NCI-H446 treated with DMSO at 0.1 percent for 48 hours (cell line): ENCODE measurements at places on chromosomes 11 and 22.

DNA sequence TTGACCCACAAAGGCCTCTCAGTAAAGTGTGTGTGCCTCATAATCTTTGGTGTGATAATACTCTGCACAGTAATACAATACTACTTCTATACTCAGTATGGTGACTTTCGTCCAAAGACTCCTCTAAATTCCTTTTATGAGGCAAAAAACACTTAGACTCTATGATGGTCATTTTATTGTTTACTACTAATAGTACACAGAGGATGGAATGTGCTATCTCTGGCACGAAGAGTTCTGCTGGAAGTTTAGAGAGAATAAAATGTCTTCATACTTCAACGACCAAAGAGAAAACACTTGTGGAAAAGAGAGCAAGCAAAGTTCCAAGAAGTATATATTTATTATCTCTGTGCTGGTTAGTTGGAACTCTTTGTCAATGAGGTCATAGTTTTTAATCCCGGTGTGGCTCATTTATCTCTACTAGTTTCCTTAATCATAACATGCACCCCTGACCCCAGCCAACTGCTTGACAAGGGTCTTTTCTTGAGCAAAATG lies 7.5 kb upstream of the CSTF3 start:
- DNase-seq, result no peak

DNA sequence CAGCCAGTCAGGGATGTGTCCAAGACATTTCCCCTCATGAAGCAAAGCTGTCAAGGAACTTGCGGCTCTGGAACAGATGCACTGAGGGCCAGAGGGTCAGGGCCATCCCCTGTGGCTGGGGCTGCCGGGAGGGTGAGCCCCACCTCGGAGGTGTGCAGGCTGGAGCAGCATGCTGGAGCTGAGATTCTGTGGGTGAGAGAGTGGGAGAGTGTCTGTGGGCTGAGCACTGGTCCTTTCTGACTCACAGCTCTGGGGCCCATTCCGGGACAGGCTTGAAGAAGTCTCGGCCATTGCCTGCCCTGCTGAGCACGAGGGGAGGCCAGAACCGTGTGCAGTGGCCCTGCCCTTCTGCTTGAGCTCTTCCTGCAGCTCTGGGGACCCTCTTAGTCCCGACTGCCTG lies 2.1 kb downstream of the OMP start:
- DNase-seq, result no peak

DNA sequence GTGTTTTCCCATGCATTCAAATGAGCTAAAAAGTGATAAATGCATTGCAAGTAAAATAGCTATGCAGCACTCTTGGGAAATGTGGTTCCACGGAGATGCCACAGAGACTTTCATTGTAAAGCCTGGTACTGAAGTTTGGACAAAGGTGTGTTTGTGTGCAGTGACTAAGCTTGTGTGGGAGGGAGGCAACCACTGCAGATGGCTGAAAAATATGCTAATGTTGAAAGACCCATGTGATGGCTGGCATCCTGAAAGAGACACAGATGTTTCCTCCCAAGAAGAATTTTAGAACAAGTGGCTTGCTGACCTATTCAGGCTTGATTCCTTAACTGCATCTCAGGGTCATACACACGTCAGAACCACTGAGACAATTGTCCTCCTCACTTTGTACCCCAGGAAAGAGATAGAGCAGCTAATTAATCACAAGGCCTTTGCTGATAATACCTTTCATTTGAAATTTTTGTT lies 73.8 kb downstream of the FAM76B start:
- DNase-seq, result no peak

GRCh38 chr11:16806791-16807190 lies 68.3 kb downstream of the C11orf58 start:
- peak; percentile 65 for DNase-seq

- no peak for DNase-seq
Observed at GRCh38 chr22:48945621-48946458, 881.8 kb downstream of the BRD1 start.

GRCh38 chr11:95760941-95761340 lies 28.6 kb downstream of the FAM76B start:
- DNase-seq, result no peak

GRCh38 chr22:34897126-34897525 lies 168.8 kb upstream of the ISX start:
- DNase-seq, result no peak

GRCh38 chr11:8291421-8292350 lies 28.0 kb upstream of the LMO1 start:
- DNase-seq, result no peak

- peak; percentile 59 for DNase-seq
Observed at GRCh38 chr11:119369132-119369925, 12.2 kb downstream of the USP2 start.

DNA sequence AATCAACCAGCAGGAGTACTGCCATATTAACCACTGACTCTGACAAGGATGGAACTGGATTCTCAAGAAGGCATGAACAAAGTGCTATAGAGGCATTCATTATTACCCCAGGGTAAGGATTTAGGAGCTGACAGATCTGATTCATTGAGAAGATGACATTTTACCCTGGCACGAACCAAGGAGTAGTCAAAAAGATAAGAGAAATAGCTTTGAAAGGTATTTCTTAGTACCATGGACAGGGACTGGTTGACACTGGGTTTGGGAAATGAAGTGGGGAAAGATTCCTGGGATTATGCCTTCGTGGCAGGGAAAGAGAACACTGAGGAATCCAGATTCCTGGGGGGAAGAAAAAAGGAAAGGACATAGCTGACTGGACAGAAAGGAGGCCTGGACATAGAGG lies 5.1 kb upstream of the SAAL1 start:
- DNase-seq, result no peak

GRCh38 chr22:32205974-32206773 lies 1.3 kb upstream of the RFPL2 start:
- DNase-seq, result no peak

DNA sequence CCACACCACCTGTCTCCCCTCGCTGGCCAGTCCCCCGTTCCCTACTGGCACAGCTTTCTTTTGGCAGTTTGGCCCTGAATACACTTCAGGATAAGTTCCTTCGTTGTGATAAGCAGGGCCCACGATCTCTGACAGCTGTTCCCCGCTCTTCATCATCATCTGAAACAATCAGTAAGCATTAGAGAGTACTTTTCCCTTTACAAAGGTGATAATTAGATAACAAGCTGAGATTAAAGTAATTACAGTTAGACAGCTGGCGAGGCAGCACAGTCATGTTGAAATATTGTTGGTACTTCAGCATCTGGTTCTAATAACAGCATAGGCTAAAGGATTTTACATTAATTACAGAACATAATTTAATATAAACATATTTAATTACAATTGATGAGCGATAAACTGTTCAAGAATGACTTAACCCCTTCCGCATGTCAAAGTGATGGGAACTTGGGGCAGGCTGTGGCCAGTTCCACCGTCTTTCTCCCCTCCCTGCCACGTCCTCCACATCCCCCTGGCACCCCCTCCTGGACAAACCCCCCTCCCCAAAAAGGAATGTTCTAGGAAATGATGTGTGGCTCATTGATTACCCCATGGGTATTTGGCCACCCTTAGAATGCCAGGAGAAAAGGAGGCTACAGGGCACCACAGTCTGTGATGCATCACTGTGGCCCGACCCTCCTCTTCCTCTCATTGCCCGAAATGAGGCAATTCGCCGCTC lies 134.9 kb downstream of the RCN1 start:
- DNase-seq, result no peak

GRCh38 chr22:22342697-22343580 lies 98.4 kb downstream of the VPREB1 start:
- DNase-seq, result no peak

- peak; percentile 84 for DNase-seq
Observed at GRCh38 chr11:117870103-117870952, 6.1 kb downstream of the FXYD6 start.

DNA sequence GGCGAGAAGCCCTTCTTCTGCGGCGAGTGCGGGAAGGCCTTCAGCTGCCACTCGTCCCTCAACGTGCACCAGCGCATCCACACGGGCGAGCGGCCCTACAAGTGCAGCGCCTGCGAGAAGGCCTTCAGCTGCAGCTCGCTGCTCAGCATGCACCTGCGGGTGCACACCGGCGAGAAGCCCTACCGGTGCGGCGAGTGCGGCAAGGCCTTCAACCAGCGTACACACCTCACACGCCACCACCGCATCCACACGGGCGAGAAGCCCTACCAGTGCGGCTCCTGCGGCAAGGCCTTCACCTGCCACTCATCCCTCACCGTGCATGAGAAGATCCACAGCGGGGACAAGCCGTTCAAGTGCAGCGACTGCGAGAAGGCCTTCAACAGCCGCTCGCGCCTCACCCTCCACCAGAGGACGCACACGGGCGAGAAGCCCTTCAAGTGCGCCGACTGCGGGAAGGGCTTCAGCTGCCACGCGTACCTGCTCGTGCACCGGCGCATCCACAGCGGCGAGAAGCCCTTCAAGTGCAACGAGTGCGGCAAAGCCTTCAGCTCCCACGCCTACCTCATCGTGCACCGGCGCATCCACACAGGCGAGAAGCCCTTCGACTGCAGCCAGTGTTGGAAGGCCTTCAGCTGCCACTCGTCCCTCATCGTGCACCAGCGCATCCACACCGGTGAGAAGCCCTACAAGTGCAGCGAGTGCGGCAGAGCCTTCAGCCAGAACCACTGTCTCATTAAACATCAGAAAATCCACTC lies 12.2 kb downstream of the ZNF74 start:
- DNase-seq, result no peak

- DNase-seq, result no peak
Observed at GRCh38 chr22:35215993-35216392, 41.3 kb upstream of the HMGXB4 start.

DNA sequence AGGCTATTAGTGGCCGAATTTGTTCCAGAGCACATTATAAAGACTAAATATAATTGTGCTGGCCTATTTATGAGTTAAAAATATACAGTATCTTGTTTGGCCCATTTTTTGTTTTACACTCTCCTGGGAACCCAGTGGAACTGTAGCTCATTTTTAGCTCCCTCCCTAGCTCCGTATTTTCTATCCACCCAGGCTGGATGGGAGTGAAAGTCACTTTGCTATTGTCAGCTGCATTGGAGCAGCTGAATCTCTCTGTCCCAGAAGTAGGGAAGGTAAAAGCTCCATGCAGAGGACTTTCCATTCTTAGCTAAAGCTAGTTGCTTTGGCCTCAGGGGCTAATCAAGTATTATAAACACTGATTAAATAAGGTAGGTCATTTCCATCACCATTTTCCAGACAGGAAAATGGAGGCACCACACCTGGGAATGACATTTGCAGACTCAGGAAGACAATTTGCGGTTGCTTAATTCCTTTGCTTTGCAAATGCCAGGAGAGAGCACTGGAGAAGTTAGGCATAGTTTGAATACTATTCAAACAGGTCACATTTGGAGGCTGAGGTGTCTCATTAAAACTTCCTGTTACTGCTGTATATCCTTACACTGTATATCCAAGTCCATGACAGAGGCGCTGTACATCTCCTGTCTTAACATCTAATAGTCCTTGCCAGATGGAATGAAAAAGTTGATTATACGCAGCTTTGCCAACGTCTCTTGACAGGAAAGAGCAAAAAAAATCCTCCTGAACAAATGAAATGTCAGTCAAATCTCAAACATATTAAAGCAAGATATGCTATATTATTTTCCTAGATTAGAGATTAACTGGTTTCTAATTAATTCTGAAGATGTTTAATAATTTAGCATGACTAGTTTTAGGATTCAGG lies 338.1 kb upstream of the KIRREL3 start:
- no peak for DNase-seq

DNA sequence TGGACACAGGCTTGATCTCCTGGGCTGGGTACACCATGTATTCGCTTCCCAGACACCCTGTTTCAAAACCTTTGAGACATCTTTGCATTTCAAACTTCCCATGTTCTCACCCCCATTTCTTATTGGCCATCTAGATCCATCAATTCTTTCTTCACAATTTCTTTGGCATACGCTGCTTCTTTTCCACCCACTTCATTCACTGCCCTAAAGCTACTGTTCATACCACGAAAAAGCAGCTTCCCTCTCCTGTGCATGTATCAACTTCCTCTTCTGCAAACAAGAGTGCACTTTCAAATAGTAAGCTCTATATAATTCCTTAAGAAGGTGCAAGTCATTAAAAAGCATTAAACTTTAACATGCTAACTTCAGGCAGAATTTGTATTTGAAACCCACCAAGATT lies 21.4 kb downstream of the UVRAG start:
- no peak for DNase-seq

- DNase-seq, result no peak
Observed at GRCh38 chr11:3893311-3893710, 37.8 kb downstream of the STIM1 start.
